ENCODE measurements at places on chromosomes 5 and 9. TPM values are rescaled to one million over a fixed set of nuclear protein-coding genes. Genes with fewer than 3 reads are reported as not detected.

DNA sequence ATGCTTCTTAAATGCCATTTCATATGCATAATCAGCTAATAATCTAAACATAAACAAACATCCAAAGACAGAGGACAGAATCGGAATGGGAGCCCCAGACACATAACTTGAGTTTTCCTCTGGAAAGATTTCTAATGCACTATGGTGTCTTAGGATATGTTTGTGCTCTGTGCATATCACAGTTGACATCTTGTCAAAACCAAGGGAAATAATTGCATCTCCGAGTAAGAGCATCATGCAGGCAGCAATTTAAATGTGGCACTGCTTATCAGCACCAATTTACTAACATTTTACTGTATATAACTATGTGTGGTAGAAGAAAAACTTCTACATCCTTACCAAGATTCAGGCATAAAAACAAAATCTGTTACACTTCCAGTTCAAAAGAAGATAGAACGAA, 217.9 kb downstream of the GLIS3 start:
- ATAC-seq: no peak

GRCh38 chr9:80094176-80094771, 522.5 kb downstream of the TLE4 start:
- no peak for ATAC-seq

DNA sequence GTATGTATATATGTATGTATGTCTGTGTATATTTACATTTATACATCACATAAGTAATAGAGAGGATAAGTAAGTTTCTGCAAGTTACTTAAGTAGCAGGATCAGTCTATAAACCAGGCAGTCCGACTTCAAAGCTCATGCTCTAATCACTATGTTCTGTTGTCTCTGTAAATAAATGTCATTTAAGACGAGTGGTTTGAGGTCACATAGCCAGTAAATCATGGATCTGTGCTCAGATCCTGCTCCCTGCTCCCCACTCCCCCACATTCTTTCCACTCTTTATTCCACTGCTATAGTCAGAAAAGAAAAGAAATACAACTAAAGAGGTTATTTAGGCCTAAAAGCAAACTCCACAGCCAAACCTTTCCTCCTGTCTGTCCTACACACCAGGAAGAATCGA, 90.4 kb downstream of the SERINC5 start:
- ATAC-seq: no peak

Gene PCDHA9
- total RNA-seq: 0.04 TPM
